C1 segment of cervical spinal cord (tissue), 14 donors: ENCODE measurements at places on chromosomes 16 and 17.

DNA sequence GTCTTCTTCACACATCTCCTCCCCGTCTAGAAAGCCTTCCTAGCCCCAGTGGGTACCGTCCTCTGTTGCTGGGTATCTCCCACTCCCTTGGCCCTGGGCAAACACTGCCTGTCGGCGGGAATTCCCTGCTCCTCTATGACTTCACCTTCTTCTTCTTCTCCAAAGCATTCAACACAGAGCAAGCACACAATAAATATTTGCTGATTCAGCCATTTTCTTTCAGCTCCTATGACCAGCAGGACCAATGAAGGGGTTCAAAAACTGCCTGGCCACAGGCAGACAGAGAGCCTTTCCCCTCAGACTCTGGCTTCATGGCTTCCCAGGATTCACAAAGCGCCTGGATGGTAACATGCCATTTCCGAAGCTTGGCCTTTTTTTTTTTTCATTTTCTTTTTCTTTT, 53.2 kb upstream of the ADCY9 start:
- DNase-seq = no peak

DNA sequence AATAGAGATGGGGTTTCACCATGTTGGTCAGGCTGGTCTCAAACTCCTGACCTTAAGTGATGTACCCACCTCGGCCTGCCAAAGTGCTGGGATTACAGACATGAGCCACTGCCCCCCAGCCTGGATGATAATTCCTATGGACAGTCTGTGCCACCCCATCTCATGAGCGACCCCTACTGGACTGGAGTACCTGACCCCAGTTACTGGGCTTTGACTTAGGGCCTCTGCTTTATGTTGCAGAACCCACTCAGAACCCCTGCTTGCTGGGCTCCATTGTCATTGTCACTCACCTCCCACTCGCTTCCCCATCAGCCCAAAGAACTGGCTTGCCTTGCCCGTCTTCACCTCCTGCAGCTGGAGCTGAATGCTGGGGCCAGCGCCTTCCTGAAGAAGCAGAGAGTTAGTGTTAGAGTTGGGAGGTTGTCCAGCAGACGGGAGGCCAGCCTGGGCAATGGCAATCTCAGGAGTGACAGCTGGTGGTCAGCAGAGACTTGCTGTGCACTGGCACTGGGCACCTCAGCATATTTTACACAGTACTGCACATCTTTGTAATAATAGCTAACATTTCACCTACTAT, 4.0 kb downstream of the TAC4 start:
- DNase-seq = no peak

GRCh38 chr17:37062021-37062420, 113.3 kb downstream of the AATF start:
- DNase-seq = no peak

DNA sequence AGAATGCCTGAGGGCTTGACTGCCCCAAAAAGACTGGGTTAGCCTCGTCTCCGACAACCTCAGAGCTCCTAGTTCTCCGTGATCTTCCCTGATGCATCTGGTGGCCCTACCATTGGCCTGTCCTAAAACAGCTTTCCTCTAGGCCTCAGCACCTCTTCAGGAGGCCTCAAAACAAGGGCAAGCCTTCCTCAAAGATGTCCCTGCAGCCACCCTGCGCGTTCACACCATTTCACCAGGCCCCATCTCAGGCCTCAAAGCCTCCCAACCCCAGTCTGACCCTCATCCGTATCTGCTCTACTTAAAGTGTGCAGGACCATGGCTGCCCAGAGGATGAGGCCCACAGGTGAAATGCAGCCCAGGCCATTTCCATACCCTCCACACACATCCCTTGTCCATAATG, 7.4 kb downstream of the ALOXE3 start:
- DNase-seq = no peak

GRCh38 chr16:35414139-35414538, 1954.7 kb downstream of the TP53TG3F start:
- no peak for DNase-seq

DNA sequence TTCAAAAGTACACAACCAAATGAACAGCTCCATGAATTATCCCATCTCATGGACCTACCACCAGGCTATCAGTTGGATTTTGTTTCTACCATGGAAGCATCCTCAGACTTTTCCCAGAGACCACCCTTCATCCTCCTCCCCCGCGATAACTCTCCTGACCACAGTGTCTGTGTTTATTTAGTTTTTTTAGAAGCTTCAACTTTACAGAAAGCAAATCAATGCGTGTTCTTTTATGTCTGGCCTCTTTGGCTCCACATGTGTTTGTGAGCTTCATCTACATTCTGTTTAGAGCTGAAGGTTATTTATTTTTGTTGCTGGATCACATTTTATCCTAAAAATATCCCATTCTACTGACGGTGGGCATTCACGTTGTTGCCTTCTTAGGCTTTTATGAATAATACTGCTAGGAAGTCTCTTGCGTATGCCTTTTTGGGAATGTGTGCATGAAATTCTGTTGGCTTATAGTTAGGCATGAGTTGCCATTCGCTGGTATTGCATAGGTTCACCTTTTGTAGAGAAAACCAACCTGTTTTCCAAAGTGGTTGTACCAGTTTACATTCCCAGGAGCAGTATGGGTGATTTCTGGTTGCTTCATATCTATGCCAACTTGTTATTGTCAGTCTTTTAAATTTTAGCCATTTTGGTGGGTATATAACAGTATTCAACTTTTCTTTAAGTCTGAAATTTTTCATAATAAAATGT, 83.0 kb downstream of the CMIP start:
- no peak for DNase-seq

DNA sequence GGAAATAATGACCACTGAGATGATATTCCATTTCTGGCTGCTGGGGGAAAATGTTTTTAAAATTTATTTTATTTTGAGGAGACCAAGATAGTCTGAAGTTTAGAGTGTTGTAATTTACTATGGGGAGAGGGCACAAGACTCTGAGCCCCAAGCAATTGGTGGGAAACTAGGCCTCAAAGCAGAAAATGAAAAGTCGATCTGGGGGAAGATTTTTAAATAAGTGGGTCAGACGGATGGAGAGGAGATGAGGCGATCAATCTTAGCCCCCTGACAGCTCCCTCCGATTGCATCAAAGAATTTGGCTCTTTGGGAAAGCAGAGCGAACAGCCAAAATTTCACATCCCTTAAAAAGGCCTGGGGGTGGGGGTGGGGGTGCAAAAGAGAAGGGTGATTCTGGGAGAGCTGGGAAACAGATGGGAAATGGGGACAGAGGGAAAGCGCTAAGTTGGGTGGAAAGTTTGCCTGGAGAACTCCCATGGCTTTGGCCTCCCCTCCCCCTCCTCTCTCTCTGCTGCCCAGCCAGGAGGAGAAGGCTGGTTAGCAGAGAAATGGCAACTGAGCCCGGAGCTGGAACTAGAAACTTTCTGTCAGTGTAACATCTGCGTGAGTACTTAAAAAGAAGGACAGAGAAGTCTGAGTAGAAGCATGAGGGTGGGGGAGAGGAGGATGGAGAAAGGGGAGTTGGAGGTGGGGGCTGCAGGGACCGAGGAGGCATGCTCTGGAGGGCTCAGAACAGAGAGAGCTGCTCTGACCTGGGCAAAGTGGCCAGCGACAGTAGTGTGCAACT, 1.4 kb upstream of the HOXB2 start:
- DNase-seq = no peak

DNA sequence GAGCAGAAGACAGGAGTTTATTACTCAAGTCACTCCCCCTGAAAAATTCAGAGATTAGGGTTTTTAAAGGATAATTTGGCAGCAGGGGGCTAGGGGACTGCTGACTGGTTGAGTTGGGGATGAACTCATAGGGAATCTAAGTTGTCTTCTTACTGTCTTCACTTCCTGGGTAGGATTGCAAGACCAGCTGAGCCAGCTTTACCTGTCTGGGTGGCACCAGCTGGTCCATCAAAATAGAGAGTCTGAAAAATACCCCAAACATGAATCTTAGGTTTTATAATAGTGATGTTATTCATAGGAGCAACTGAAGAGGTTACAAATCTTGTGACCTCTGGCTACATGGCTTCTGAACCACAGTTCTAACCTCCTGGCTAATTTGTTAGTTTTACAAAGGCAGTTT, 157.9 kb downstream of the PPM1E start:
- no peak for DNase-seq

DNA sequence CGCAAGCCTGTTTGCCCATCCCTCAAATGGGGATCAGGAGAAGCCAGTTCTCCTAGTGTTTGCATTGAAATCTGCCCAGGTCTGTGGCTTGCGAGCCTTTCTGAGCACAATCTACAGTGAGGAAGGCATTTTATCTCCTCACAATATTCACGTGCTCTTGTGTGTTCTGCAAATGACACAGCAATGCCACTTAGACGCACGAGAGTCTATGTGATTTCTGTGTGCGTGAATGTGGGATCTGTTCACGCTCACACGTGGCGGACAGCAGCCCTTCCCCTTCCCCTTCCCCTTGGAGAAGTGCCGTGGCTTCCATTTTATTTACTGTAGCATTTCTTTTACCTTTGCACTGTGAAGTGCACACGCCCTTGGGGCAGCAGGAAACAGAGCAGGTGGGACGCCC, 17.7 kb upstream of the CBFA2T3 start:
- DNase-seq = no peak

- no peak for DNase-seq
These were observed 1014.2 kb upstream of the CDH8 start for GRCh38 chr16:63050391-63050790.

- DNase-seq = no peak
These were observed 83.4 kb downstream of the HIC1 start for GRCh38 chr17:2138318-2138717.

- no peak for DNase-seq
These were observed 251.7 kb upstream of the IRX3 start for GRCh38 chr16:54538276-54538675.

GRCh38 chr17:62950067-62950466, 16.0 kb upstream of the TANC2 start:
- no peak for DNase-seq

DNA sequence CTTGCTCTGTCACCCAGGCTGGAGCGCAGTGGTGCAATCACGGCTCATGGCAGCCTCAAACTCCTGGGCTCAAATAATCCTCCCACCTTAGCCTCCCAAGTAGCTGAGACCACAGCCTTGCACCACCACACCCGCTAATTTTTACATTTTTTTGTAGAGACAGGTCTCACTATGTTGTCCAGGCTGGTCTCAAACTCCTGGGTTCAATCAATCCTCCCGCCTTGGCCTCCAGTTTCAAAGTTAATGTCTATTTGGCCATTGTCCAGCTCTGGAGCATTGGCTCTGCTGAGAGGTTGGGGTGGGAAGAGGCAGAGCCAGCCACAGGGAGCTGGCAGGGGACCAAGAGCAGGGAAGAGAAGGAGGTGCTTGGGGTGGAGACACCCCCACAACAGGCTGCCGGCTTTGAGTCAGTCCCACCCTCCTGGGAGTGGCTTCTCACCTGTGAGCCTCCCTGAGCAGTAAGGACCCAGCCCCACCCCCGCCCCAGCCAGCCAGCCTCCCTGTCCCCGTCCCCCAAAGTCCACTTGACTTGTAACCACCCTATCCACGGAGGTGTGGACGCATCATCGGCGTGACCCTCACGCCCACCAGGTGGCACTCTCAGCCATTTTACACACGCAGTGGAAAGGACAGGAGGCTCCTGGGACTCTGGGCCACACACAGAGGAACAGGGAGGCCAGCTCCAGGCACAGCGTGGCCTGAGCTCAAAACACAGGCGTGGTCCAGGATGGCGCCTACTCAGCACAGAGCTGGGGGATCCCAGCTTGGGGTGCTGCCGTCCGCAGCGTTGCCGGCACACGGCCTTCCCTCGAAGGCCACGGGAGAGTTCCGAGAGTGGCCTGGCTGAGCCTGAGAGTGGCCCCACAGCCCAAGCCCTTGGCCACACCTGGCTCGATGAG, 22.8 kb upstream of the PVALEF start:
- DNase-seq = peak; percentile 57

GRCh38 chr17:66690166-66690565, 144.8 kb upstream of the CACNG5 start:
- no peak for DNase-seq

DNA sequence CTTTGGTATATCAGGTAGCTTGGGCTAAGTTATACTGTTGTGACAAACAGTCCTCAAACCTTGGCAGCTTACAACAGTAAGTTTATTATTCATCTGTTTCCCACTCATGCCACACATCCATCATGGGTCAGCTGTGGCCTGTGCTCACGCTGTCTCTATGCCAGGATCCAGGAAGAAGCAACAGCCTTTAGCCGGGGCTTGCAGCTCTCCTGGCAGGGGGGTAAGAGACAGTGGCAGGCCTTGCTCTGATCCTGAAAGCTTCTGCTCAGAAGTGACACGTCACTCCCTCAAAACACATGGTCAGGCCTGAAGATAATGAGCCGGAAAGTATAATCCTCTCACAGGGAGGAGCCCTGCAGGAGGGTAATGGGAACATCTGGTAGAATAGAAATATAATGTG, 377.6 kb downstream of the CPPED1 start:
- peak; percentile 11 for DNase-seq
